Stimulated activated CD4-positive, alpha-beta T cell treated with anti-CD3 and anti-CD28 coated beads, TNF-alpha, amount 100 ng/mL, for 4 hours (primary cell): ENCODE measurements at places on chromosomes 2 and 18.

- no peak for DNase-seq
Measured at GRCh38 chr2:100202567-100202966, 60.2 kb upstream of the AFF3 start.

- DNase-seq = no peak
Measured at GRCh38 chr2:224591220-224591619, 6.1 kb upstream of the CUL3 start.

- DNase-seq = no peak
Measured at GRCh38 chr18:10027461-10027860, 113.6 kb downstream of the VAPA start.

DNA sequence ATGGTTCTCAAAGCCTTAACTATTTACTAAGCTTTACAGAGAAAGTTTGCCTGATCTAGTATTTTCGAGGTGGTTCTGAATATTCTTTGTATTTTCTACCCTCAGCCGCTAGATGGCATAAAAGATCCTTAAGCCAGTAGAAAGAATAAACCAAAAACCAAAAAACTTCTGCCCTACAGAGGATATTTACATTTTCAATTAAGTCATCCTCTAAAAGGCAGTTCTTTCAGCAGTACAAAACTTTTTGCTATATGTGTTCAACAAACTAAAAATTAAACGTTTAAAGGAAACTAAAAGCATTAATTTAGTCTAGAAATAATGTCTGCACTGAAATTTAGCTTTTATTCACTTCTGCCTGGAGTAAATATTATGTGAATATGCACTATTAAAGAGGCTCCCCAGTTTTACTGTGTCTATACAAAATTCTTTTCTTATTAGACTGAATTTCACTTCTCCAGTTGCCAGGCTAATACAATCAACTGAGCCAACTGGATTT lies 297.5 kb downstream of the PIEZO2 start:
- DNase-seq = no peak

GRCh38 chr18:51013259-51013658 lies 16.8 kb upstream of the SMAD4 start:
- DNase-seq = no peak

DNA sequence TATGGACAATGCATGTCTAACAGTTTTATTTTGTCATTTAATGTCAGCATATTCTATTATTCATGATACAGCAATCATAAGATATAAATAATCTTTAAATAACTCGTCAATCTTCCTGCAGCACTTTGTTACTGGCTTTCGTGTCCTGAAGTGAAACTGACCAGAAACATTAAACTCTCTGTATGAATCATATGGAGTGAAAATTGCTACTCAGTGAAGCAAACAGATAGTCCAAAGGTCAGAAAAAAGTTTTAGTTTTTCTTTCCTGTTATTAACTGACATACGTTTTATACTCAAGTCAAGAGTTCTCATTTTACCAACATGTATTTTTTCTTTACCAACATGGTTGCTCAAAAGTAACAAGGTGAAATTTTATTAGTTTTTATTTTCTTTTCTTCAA lies 106.8 kb upstream of the GALNT5 start:
- DNase-seq = no peak

DNA sequence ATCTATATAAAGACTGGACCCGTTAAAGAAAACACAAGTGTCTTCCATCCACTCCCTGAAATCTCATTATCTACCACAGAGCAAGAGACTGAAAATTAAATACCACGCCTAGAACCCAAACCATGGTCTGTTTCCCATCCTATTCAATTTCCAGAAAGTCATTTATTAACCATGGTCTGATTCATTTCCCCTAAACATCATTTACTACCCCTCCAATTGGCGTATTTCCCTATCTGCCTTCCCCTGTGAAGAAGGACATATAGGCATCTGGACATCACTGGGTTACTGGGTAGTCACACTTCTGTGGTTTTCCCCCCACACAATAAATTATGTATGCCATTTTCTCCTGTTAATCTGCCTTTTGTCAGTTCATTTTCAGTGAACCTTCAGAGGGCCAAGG lies 30.8 kb downstream of the CCDC93 start:
- DNase-seq = no peak

GRCh38 chr2:95269036-95269680 lies 5.1 kb upstream of the PROM2 start:
- DNase-seq = no peak

- DNase-seq = no peak
Measured at GRCh38 chr2:134288814-134289213, 34.9 kb downstream of the MGAT5 start.
